ENCODE measurements at places on chromosomes 6 and 20.

- no peak for DNase-seq
These were observed 23.3 kb upstream of the NHSL1 start for GRCh38 chr6:138522611-138523010.

GRCh38 chr6:136253734-136254133 lies 3.6 kb upstream of the MTFR2 start:
- no peak for DNase-seq

- no peak for DNase-seq
These were observed 84.6 kb downstream of the KIF16B start for GRCh38 chr20:16488616-16489015.

DNA sequence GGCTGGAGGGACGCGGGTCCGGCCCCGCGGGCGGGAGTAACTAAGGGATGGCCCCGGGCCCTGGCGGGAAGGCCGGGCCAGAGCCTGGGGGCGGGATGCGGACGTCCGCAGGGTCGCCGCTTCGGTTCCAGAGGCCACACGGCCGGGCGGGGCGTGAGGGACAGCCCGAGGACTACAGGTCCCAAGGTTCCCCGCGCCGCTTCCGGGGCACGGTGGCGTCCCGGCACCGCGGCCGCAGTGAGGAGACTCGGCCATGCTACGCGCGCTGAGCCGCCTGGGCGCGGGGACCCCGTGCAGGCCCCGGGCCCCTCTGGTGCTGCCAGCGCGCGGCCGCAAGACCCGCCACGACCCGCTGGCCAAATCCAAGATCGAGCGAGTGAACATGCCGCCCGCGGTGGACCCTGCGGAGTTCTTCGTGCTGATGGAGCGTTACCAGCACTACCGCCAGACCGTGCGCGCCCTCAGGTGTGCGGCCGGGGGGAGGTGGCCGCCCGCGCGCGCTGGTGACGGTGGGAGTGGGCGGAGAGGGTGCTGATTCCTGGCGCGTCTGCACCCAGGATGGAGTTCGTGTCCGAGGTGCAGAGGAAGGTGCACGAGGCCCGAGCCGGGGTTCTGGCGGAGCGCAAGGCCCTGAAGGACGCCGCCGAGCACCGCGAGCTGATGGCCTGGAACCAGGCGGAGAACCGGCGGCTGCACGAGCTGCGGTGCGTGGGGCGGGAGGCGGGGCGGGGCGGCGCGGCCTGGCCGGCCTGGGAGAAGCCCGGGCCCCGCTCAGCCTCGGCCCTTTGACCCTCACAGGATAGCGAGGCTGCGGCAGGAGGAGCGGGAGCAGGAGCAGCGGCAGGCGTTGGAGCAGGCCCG lies at the start of gene MRPS26:
TSS of gene MRPS26 (plus strand) at position 237 of the 861 bp plus-strand sequence. CDS start at position 254, 17 bp downstream.
- DNase-seq: peak; percentile 77

DNA sequence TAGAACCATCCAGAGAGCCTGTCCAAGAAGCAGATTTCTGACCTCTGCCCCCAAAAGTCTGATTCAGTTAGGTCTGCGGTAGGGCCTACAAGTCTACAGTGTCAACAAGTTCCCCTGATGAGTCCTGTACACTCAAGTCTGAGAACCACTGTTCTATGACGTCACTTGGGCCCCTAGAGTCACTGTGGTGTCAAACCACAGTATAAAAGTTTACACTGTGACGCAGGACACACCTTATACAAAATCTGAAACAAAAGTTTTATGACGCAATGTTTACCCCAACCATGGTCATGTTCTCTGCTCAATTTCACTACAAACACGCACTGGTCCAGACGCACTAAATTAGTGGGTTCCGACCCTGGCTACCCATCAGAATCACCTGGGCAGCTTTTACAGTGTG lies 17.9 kb downstream of the SLA2 start:
- no peak for DNase-seq

GRCh38 chr6:18243302-18243893 lies 20.9 kb downstream of the DEK start:
- DNase-seq: no peak

DNA sequence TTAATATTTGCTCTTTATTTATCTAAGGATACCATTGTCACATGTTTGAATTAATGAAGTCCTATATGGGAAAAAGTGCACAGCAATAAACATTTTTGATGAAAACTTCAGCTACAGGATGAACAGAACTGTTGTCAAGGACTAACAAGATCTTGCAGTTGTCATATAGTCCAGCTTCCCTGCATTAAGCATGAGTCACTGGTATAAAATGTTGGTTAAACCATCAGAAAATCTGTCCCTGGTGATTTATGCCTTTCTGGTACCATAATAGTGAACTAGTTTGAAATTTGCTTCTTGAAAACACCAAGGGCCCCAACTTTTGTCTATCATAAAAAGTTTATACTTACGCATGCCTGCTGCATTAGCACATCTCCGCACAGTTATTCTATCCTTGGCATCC lies 60.4 kb upstream of the RSPO3 start:
- no peak for DNase-seq

GRCh38 chr6:114404339-114404955 lies 61.6 kb upstream of the HS3ST5 start:
- DNase-seq: no peak

GRCh38 chr6:87103977-87104601 lies 9.2 kb upstream of the CGA start:
- no peak for DNase-seq

DNA sequence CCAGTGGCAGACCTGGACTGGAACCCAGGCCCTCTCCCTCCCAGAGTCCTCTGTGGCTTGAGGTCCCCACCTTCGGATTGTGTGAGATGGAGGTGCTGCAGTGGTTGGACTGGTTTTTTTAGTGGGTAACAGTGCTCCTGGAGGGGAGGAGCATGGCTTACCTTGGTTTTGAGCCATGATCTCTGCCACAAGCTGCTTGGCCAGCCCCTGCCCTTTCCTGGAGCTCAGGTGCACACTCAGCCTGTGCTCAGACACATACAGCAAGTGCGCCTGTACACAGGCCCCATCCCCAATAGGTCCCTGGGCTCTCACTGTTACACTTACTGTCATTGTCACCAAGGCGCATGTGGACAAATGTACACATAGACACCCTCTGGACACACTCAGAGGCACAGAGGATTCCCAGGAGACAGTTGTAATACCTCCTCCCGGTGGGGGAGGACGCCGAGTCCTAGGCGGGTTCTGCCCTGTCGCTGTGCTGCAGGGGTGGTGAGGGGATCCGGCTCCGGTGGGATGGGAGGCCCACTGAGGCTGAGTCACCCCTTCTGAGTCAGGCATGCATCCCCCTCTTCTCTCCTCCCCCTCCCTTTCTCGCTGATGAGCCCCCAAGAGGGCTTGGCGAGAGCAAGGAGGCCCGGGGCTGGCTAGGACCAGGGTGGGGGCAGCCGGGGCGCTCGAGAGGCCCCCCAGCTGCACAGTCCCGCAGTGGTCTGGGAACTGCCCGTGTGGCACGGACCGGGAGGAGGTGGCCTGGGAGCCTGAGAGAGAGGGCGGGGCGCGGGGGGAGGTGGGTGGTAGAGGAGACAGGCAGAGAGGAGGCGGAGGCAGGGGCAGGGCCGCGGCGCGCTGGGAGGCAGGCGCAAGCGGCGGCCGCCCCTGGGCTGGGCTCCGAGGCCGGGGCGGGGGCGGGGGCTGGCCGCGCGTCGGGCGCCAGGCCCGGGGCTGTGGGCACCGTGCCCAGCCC lies 522 bp upstream of the EPB41L1 start:
- peak; percentile 17 for DNase-seq

GRCh38 chr6:39527792-39528564 lies 197.2 kb downstream of the KIF6 start:
- no peak for DNase-seq

- no peak for DNase-seq
These were observed 465.8 kb downstream of the FRK start for GRCh38 chr6:115594891-115595290.
